ENCODE measurements at places on chromosomes 3 and 15.

- DNase-seq: no peak
These were observed 34.9 kb upstream of the GAP43 start for GRCh38 chr3:115588201-115589115.

- no peak for DNase-seq
These were observed 52.6 kb upstream of the ADGRG7 start for GRCh38 chr3:100556673-100557310.

- no peak for DNase-seq
These were observed 122.3 kb downstream of the PLD1 start for GRCh38 chr3:171688002-171688401.

- no peak for DNase-seq
These were observed 44.4 kb upstream of the FAN1 start for GRCh38 chr15:30859091-30859874.

- DNase-seq: no peak
These were observed 17.3 kb upstream of the BSN start for GRCh38 chr3:49536875-49537533.

GRCh38 chr3:174955513-174956016, 96.4 kb downstream of the NAALADL2 start:
- no peak for DNase-seq

DNA sequence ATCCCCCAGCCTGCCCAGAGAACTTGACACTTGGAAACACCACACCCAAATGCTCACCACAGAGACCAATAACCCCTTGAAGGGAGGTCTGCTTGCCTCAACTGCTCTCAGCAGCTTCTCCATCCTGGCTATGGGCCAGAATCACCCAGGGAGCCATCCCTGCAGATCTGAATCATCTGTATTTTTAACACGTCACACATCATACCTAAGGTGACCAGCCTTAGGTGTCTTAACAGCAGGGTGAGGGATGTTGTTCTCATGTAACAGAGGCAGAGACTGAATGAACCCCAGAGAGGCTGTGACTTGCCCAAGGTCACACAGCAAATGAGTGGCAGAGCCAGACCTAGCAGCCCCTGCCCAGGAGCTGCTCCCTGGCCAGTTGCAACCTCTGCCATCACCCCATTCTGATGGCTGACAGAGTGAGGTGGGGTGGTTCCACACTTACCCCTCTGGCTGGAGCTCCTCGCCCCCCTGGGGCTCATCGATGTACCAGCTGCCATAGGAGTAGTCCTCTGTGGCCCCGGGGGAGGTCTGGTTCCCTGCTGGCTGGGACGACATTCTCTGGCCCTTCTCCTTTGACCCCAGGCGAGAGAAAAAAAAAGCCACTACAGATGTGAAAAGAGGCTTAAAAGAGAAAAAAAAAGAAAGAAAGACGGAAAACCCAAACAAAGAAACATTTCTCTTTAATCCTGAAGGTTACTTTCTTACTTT, 722 bp downstream of the STRA6 start:
- DNase-seq: no peak

GRCh38 chr15:39624806-39625205, 43.9 kb downstream of the THBS1 start:
- no peak for DNase-seq

DNA sequence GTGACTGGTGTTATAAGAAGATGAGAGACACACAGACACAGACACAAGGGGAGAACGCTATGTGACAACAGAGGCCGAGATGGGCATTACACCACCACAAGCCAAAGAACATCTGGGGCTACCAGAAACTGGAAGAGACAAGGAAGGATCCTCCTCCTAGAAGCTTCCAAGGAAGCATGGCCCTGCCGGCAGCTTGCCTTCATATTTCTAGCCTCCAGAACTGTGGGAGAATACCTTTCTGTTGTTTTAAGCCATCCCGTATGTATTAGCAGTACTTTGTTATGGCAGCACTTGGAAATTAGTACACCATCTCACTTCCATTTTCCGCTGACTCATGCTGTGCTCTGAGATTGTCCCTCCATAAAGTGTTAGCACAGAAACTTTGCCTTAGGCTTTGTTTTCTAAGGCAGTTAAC, 38.7 kb upstream of the CA12 start:
- DNase-seq: no peak

DNA sequence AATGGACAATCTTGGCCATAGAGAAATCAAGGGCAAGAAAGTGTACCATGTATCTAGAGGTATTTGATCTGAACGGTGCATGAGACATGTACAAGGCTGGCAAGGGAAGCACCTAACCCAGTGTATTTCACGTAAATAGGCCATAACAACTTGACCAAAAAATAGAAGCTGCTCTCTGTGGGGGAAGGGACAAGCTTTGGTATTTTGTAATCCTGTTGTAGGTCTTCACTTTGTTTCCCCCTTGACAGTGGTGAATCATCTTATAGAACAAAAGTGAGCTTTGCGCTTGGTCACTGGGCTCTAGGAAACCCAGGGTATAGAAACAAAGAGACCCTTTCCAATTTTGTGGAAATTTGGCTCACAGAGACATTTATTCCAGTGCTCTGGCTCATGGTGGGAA, 21.0 kb downstream of the LARS2 start:
- DNase-seq: no peak
